ENCODE measurements at places on chromosomes 12 and 14.

DNA sequence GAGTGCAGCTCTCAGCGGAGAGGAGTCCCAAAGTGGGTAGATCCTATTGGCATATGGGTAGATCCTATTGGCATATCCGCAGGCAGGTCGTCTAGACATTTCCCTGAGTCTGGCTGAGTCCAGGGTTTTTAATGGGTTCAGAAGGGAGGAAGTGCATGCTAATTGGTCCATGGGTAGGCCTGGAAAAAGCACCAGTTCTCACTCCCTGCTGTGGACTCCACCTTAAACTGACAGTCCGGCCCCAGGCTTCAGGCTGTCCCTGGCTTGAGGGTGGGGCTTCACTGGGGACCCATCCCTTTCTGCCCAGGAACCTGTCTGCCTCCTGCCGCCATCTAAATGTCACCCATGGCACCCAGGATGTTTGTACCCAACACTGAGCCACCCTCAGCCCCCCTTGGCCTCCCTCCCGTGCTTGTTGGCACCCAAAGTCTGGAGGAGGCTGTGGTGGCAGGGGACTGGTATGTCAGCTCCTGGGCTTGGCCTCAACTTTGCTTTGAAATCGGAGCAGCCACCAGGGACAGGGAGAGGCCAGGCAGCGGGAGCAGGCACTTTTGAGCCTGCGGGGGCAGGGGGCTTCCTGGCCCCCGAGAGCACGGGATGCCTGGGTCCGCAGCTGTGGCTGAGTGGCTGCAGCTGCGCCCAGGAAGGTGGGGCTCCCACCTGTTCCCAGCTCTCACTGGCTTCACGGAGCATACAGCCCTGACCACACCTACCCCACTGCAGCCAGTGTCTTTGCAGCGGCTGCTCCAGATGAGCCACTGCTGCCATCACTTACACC is 29.6 kb upstream of the YAF2 start:
- no peak for DNase-seq

GRCh38 chr12:131944601-131945251 is 5.0 kb upstream of the EP400 start:
- DNase-seq = no peak

DNA sequence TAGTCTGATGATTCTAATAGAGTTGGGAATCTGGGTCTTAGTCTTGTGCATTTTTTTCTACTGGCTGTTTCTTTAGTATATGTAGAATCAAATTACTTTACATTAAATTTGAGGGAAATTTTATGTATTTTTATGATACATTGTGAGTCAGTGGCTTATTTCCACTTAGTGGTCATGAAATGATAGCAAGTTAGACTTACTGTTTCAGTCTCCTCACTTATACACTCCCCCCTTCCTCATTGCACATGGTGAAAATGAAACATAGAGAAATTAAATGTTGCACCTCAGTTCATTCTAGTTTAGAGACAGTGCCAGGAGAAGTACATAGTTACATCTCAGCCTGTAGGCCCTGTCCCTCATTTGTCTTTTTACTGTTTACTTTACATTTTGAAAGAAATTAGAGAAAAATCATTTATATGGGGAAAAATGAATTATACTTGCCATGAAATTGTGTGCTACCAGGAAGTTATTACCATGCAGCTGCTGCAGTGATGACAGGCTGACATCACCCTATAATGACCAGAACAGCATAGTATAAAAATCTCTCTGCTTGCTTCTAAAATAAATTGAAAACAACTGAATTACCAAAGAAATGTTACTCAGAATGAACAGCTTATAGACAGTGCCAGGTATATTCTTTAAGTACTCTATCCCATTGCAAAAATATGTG is 113.2 kb downstream of the TRMT5 start:
- peak; percentile 7 for DNase-seq

DNA sequence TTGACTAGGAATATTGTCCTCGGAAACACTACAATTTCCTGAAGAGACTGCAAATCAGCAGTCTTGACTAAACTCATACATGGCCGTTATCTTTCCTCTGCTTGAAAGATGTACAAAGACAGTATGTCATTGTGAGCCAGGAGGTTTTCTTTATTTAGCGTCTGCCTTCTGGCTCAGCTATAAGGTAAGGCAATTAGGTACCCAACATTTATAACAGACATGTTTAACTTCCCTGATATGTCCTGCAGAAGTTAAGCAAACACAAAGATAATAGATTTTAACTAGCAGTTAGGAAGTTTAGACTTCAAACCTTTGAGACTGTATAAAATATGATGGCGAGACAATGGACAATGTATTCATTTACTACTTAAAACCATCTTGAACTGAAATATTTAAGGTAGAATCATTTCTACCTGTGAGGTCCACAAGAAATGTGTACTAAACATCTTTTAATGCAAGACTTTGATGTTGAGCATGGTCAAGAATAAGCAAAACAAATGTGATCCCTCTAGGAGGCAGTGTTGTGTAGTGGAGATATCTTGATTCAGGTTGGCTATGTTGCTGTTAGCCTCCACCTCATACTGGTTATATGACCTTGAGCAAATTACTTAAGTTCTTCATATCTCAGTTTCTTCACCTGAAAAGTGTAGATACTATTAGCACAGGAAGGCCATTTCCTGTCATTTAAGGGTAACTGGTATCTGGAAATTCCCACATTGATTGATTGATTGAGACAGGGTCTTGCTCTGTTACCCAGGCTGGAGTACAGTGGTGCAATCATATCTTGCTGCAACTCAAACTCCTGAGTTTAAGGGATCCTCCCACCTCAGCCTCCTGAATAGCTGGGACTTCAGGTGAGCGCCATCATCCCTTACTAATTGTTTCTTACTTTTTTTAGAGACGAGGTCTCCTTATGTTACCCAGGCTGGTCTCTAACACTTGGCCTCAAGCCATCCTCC is 96.3 kb upstream of the EEA1 start:
- DNase-seq = no peak
